Neural crest cell (in vitro differentiated cells): ENCODE measurements at places on chromosomes 5 and 9. TPM values are rescaled to one million over a fixed set of nuclear protein-coding genes. Genes with fewer than 3 reads are reported as not detected.

DNA sequence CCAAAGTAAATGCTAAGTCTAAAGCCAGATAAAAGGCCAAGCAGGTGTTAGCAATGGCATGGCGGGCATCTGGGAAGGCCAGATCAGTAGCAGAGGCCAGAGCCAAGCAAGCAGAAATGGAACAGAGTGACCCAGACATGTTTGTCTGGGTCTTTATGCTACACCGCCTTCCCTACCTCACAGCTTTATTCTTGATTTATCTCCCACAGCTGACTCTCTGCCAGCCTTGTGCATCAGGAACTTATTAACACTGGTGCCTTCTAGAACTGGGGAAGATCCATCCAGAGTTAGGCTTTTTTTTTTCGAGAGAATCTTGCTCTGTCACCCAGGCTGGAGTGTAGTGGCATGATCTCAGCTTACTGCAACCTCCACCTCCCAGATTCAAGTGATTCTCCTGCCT lies 112.5 kb upstream of the SLC44A1 start:
- DNase-seq: no peak

DNA sequence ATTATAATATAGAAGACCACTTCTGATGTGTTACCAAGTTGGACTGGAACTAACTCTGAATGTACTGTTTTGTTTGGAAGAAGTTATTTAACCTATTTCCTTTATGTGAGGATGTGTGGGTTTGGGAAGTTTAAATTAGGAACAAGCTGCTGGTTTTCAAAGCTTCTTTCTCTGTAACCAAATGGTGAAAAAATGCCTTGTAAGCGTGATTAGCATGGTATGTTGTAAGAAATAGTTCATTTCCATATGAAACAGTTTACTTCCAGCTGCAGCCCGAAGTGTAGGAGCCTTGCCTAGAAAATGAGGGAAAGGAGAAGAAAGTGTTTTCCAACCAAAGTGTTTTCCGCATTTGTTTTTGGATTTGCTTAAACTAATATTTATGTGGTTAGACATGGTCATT lies 36.0 kb downstream of the TTC1 start:
- DNase-seq: no peak

GRCh38 chr5:149728303-149728702 lies 1.8 kb upstream of the PPARGC1B start:
- no peak for DNase-seq

DNA sequence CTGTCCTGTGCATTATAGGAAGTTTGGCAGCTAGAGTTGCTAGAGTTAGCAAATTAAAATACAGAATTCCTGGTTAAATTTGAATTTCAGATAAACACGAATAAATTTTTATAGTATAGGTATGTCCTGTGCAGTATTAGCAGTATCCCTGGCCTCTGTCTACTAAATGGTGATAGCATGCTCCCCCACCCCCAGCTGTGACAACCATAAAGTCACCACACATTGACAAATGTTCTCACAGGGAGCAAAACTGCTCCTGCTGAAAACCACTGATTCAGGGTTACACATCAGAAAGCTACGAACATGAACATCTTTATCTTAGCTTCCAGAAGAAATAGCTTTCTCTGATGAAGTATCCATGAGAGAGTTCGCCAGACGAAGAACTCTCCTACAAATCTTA lies 91.8 kb upstream of the CCDC112 start:
- DNase-seq: no peak

DNA sequence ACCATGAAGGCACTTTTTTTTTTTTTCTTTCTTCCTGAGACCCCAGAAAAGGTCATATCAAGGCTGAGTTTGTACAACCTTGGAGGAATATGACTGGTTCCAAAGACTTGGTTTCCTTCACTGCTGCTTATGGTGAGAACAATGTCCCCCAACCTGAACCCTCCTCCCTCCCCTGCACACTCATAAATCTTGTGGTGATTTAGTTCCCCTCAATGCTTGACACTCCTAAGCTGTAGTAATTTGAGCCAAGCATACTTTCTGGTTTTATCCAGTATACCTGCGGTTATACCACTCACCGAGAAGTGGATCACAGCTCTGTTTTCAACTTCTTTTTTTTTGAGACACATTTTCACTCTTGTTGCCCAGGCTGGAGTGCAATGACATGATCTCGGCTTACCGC lies 149.9 kb upstream of the KLF4 start:
- no peak for DNase-seq

DNA sequence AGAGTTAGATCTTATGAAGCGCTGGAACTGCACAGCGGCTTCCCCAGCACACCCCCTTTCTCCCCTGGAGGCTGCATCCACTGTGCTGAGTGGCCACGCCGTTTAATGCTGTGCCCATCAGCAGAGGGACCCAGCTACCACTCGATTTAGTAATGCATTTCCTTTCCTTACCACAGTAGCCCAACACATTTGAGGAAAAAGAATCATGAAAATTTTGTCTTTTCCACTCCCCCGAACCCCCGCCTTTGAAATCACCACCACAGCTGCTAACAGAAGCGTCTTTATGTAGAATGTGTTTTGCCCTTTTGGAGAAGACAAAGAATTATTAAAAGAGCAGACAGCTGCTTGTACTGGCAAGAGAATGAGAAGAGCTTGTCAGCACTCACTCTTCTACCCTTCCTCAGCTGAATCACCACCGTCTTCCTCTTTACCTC lies 73.2 kb downstream of the ACER2 start:
- DNase-seq: no peak

DNA sequence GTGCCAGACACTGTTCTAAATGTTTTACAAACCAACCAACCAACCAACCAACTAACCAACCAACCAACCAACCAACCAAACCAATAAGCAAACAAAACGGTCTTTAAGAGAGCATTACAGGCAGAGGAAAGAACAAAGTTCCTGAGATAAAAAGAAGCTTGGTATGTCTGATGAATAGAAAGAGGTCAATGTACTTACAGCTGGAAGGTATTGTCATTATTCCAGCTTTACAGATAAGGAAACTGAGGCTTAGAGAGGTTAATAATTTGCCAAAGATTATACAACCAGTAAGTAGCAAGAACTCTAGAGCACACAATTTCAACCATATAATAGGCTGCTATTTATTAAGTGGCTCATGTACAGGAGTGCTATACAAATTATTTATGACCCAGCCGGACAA lies 29.6 kb downstream of the C9orf57 start:
- DNase-seq: no peak

GRCh38 chr5:2750758-2751464 lies 566 bp downstream of the IRX2 start:
- DNase-seq: peak; percentile 34

The EPB41L4A gene
- 10.8 and 12.4 TPM in 2 replicates for total RNA-seq

The PCDHGA6 gene
- 0.49 and 0.52 TPM in 2 replicates for total RNA-seq
